ENCODE measurements at places on chromosomes 1 and 21. TPM values are rescaled to one million over a fixed set of nuclear protein-coding genes. Genes with fewer than 3 reads are reported as not detected.

GRCh38 chr21:44392916-44393315 is 39.5 kb downstream of the TRPM2 start:
- DNase-seq = no peak

DNA sequence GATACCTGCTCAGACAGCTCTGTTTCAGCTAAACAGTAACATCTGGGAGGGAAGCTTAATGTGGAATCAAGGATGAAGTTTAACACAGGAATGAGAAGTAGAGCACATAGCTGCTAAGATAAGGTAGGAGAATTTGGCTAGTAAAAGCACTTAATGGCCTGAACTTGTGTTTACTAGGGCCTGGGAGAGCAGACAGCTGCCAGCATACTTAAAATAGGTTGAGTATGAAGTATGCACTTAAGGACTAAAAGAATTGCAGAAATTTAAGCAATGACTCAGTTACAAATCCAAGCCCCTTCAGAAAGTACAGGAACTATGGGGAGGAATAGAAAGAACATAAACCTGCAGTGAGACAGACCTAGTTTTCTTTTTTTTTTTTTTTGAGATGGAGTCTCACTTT is 53.0 kb downstream of the BACH1 start:
- DNase-seq = no peak

GRCh38 chr1:161390559-161390858 is 22.8 kb upstream of the CFAP126 start:
- DNase-seq = no peak

DNA sequence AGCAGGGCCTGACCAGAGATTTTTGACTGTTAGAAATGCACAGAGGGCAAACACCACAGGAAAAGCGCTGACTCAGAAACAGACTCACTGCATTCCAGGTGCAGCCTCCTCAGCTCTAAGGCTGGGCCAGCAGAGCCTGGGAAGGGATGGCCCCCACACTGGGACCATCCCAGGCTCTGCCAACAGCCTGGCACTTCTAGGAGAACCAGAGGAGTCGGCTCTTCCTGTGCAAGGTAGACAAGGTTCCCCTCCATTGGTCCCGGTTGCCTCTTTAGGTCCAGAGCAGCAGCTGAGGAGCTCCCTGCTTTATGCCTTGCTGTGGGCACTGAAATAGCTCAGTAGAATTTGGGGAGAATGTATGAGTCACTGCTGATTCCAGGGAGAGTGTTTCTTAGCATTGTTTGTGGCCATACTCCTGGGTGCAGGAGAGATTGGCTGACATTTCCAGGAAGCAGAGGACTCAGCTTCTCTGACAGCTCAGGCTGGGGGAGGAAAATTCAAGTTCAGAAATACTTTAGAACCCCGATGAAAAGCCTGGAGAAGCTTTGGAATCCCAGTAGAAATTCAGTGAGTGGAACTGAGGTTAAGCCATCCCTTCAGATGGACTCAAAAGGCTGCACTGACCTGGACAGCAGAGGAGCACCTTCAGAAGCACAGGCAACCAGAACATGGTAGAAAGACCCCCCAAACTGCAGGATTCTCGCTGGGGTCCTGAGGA is 19.7 kb downstream of the PRAMEF1 start:
- DNase-seq = no peak

DNA sequence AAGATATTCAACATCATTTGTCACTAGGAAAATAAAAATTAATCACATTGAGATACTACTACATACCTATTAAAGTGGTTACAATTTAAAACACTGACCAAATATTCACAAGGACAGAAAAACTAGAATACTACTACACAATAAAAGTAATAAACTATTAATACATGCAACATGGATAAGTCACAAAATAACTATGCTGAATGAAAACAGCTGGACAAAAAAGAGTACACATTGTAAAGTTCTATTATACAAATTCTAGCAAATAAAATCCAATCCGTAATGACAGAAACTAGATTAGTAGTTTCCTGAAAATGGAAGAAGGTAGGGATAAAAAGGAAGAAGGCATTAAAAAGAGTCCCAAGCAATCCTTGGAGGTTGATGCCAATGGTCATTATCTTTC is 348.7 kb upstream of the PTBP2 start:
- no peak for DNase-seq

GRCh38 chr1:214476986-214477870 is 74.2 kb downstream of the PTPN14 start:
- DNase-seq = no peak

GRCh38 chr21:24289539-24289938 is 1317.7 kb downstream of the MRPL39 start:
- DNase-seq = no peak

The RNU1-1 gene
- total RNA-seq = under 0.01 TPM

The PDXK gene
- 23.6 TPM for total RNA-seq

Measured in gastrocnemius medialis (tissue), 4 donors.